ENCODE measurements at places on chromosomes 2 and 18.

DNA sequence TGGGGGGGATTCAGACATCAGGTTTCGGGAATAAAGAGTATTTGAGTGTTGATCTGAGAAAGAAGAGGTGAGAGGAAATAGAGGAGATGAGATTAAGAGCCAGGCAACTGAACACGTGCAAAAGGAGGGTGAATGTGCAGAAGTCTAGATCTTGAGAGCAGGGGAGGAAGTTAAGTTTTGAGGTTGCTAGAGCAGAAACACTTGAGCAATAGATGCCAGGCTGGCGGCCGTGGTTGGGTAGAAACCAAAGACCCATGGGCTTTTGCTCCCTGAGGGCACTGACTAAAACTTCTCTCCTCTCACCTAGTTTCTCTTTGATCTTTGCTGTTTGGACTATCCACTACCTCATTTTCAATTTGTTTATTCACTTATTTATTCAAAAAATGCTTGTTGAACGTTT is 116.0 kb downstream of the CDC42EP3 start:
- no peak for DNase-seq

- peak; percentile 26 for DNase-seq
Measured at GRCh38 chr2:86368161-86368824, 30.9 kb upstream of the REEP1 start.

- DNase-seq = peak; percentile 55
Measured at GRCh38 chr18:12946549-12947284, 1.1 kb upstream of the SEH1L start.

DNA sequence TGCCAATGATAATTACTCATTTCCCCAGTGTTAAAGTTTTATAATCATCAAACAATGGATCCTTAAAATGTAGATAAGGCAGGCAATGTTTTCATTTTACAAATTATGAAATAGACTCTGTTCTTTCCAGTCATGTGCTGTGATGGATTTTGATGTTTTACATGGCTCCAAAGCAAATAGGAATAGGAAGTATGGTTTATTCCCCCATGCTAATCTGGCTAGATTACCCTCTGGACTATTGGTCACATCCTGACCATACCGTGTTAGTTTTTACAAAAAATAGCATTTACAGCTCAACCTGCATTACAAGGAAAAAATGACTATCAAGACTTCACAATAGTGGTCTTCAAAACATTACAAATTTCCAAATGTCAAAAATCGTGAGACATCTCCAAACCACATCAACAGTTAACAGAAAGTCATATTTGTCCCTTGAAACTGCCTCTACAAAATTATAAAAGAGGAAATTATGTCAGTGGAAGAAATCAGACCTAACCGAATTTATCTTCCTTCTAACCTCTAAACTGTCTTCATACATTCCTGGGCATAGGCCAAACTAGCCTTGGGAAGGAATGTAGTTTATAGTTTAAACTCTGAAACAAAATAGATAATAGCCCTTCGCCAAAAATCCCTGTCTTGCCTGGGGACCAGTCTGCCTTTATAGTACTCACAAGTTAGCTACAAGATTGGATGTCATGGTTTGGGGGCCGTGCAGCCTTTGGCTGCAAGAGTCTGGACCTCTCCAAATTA is 1941.2 kb upstream of the CELF4 start:
- no peak for DNase-seq

DNA sequence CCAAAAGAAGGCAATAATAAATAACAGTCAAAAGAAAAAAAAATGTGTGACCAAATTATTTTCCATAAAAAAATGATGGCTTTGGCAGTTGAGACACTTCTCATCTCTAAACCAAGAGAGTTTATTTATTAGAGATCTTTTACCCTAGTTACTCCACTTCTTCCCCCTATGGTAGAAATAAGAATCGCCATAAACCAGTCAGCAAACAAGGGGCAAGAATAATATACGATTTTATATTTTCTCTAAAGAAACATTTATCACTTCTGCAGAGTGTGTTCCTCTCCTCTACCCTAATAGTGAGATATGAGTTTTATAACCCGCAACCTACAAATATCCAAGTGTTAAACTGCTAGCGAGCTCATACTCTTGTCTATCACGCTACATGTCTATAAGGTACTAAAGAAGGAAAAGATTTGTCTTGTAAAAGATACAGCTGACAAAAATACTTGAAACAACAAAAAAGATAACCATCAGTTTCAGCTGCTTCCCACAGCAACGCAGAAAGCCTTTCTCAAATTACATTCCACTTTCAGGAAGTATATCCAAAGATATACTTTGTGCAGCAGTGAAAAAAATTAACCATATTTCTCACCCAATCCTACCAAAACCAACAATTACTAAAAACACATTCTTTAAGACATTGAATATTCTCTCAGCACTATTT is 2.3 kb downstream of the RNF103 start:
- peak; percentile 2 for DNase-seq

GRCh38 chr2:85791704-85792565 is 38.1 kb downstream of the ATOH8 start:
- no peak for DNase-seq

DNA sequence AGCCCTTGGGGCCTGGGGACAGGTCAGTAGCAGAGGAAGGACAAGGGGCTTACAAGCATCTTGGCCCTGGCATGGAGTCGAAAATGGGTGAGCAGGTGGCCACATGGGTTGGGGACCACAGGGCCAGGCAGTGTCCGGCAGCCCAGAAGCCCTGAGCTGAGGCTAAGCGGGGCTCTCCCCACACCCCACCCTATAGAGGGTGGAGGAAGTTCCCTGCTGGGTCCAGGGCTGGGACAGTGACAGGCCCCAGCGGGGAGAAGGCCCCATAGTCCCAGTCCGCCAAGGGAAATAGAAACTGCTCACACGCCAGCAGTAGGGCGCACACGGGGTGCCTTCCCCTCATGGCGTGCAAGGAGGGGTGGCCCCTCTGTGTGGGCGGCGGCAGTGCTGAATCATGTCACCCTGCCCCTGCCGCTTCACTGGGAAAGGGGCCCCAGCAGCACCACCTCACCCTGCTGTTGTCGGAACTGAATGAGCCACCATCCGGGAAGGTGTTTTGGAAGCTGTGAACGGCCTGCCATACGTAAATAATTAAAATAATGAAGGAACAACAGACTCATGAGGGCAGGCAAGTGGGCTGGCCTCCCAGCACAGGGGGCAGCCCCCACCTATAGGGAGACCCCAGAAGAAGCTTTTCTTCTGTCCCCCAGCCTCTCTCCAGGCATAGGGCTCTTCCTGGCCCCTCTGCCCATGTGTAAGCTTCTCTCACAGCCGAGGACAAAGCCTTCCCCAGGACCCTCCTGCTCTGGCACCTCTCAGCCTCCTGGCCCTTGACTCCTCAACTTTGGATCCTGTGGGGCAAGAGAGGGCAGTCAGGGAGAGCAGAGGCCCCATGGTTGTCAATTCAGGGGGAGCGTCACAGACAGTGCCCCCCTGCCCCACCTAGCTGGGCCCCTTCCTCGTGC is 12.7 kb upstream of the DUSP2 start:
- no peak for DNase-seq

- no peak for DNase-seq
Measured at GRCh38 chr2:138942466-138942865, 162.3 kb upstream of the NXPH2 start.

GRCh38 chr2:208579678-208580077 is 173.1 kb downstream of the PTH2R start:
- no peak for DNase-seq

DNA sequence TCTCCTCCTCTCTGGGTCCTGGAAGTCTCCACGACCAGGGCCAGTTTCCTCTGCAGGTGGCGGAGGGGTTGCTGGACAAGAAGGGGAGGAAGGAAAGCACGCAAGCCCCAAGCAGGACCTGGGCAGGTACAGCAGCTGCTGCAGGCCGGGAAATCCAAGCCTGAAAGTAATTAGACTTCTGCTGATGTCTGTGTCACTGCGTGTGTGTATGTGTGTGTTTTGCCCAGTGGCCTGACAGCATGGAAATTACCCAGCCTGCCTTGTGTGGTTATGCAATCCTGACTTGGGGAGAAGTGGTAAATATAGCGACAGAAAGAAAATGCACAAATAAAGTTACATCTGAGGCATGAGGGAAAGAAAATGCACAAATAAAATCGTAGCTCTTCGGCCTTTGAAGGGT is 121.8 kb upstream of the ZBTB14 start:
- no peak for DNase-seq

DNA sequence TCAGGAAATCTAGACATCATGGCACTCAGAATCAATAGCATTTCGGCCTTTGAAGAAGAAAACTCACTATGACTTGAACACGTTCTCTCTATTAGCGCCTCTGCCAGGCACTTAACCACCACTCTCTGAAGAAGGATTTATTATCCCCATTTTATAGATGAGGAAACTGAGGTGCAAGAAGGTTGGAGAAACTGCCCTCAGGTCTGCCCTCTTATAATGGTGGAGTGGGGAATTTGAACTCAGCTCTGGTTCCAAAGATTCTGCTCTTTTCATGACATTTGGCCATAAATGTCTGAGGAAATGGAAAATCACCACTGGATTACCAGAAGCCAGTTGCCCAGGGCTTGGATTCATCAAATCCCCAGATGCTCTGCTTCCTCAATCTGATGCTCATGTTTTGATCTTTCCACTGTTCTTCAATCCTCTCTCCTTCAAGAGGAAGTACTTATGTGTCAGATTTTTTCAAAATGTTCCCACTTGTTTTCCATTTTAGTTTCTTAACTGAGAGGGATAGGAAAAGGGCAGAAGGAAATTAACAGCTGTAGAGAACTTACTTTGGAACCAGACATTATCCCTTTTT is 68.1 kb downstream of the ANTXR1 start:
- no peak for DNase-seq

- DNase-seq = no peak
Measured at GRCh38 chr2:224861266-224861665, 145.1 kb upstream of the CCDC195 start.

DNA sequence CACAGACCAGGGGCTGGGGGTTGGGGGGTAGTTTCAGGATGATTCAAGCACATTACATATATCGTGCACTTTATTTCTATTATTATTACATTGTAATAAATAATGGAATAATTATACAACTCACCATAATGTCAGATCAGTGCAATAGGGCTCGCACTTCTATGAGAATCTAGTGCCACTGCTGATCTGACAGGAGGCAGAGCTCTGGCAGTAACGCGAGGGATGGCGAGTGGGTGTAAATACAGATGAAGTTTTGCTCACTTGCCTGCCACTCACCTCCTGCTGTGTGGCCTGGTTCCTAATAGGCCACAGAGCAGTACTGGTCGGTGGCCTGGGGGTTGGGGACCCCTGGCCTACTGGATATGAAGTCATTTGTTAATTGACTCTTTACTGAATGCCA is 190.5 kb downstream of the CLIP4 start:
- DNase-seq = no peak

GRCh38 chr18:74819433-74820059 is 221.9 kb downstream of the ZNF407 start:
- peak; percentile 5 for DNase-seq

GRCh38 chr2:47345590-47345924 is 57.4 kb upstream of the MSH2 start:
- DNase-seq = no peak

DNA sequence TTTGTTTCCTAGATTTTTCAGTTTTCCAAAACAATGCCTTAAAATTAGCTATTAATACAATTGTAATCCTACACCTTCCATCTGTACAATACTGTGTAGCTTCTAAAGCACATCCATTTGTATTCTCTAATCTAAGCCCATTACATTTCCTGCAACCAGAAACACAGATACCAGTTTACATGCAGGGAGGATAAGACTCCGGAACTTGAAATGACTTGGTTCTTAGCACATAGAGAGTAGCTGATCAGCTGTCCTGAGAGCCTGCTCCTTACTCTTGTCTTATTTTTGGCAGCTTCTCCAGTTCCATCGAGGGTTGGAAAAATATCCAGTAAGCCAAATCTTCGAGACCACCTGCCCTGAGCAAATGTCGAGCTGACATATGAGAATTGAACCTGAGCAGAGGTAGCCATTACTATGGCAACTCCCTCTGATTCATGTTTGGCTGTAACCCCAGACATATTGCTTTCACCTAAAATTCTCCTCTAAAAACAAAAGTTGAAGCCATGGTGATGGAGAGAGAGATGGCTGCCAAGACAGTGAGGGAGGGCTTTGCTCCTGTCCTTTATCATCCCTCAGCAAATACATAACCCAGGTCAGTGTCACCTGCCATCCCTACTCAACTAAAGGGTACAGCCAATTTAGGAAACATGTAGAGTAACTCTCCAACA is 542.8 kb downstream of the IRS1 start:
- DNase-seq = peak; percentile 58

DNA sequence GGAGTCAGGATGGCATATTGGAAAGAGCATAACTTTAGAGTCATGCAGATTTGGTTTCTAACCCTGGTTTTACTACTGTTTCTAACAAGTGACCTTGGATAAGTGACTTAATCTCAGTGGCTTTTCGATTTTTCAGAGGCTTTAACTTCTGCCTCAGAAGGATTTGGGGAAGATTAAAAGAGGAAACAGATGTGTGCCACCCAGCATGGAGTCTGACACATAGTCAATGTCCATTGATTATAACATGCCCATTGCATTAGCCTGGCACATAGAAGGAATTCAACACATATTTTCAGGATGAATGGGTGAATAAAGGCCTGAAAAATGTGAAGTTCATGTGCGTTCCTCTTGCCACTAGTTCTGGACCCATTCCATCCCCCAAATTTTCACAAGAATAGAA is 438.2 kb downstream of the EPHA4 start:
- DNase-seq = no peak

- DNase-seq = no peak
Measured at GRCh38 chr2:60478660-60479059, 74.8 kb downstream of the BCL11A start.

GRCh38 chr2:222179592-222179991 is 119.2 kb downstream of the PAX3 start:
- peak; percentile 84 for DNase-seq

- no peak for DNase-seq
Measured at GRCh38 chr18:48930926-48931325, 19.8 kb downstream of the SMAD7 start.

GRCh38 chr2:232120911-232121310 is 159.4 kb downstream of the DIS3L2 start:
- DNase-seq = no peak

GRCh38 chr2:987789-988188 is 37.1 kb downstream of the SNTG2 start:
- DNase-seq = no peak

DNA sequence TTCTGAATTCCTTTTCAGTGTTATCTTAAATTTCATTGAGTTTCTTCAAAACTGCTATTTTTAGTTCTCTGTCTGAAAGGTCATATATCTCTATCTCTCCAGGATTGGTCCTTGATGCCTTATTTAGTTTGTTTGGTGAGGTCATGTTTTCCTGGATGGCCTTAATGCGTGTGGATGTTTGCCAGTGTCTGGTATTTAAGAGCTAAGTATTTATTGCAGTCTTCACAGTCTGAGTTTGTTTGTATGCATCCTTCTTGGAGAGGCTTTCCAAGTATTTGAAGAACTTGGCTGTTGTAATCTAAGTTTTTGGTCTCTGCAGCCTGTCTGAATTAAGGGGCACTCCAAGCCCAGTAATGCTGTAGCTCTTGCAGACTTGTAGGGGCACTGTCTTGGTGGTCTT is 249.3 kb downstream of the ZNF385B start:
- no peak for DNase-seq

GRCh38 chr18:45856531-45856930 is 31.1 kb downstream of the SIGLEC15 start:
- DNase-seq = no peak

- DNase-seq = no peak
Measured at GRCh38 chr2:189233527-189233926, 54.0 kb upstream of the COL5A2 start.
